Vagina (tissue), 2 donors: ENCODE measurements at places on chromosomes 5 and 9. TPM values are rescaled to one million over a fixed set of nuclear protein-coding genes. Genes with fewer than 3 reads are reported as not detected.

- no peaks in the 10 kb centered on the region for H3K27me3 ChIP-seq
- no peaks in the 10 kb centered on the region for H3K36me3 ChIP-seq
- no peak overlapping the region for H3K27ac ChIP-seq
- no peak for DNase-seq
These were observed 185.9 kb downstream of the ERCC6L2 start for GRCh38 chr9:96061293-96061987.

- DNase-seq, result no peak
- H3K27me3 ChIP-seq, result no peaks in the 10 kb centered on the region
- H3K27ac ChIP-seq, result peak overlapping the region; percentile 67
- peaks cover 45% of the 10 kb centered on the region for H3K4me1 ChIP-seq
- no peak overlapping the region for H3K4me3 ChIP-seq
- no peaks in the 10 kb centered on the region for H3K36me3 ChIP-seq
These were observed 65.3 kb downstream of the RGS3 start for GRCh38 chr9:113528811-113529210.

GRCh38 chr5:169650701-169651331 is 13.7 kb downstream of the DOCK2 start:
- DNase-seq, result no peak
- no peaks in the 10 kb centered on the region for H3K27me3 ChIP-seq
- no peak overlapping the region for H3K27ac ChIP-seq
- H3K4me1 ChIP-seq, result peaks cover 4% of the 10 kb centered on the region
- H3K36me3 ChIP-seq, result no peaks in the 10 kb centered on the region

GRCh38 chr5:57303985-57304384 is 130.1 kb downstream of the GPBP1 start:
- peak; percentile 64 for DNase-seq
- peaks cover 3% of the 10 kb centered on the region for H3K4me1 ChIP-seq
- H3K4me3 ChIP-seq, result no peak overlapping the region
- H3K27ac ChIP-seq, result no peak overlapping the region

GRCh38 chr9:21626493-21626892 is 144.4 kb upstream of the IFNE start:
- no peaks in the 10 kb centered on the region for H3K4me1 ChIP-seq
- no peak overlapping the region for H3K27ac ChIP-seq
- no peak overlapping the region for H3K4me3 ChIP-seq
- no peaks in the 10 kb centered on the region for H3K36me3 ChIP-seq
- H3K27me3 ChIP-seq, result no peaks in the 10 kb centered on the region

DNA sequence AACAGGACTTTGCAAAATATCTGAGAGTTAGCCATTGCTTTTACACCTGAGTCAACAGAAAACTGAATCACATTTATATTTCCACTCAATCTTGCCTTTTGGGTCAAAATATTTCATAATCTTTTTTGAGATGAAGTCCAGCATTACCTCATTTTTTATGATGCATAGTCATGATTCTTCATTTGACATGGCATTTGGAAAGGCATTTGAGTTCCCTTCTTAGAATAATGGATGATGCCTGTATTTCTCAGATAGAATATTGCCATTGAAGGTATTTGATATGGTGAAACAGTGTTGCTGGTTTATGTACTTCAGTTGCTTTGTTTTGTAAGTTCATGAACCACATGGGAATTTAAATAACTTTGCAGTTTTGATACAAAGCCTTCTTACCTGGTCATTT is 180.4 kb downstream of the PRR16 start:
- no peaks in the 10 kb centered on the region for H3K27me3 ChIP-seq
- no peak overlapping the region for H3K4me3 ChIP-seq
- H3K36me3 ChIP-seq, result no peaks in the 10 kb centered on the region
- H3K27ac ChIP-seq, result no peak overlapping the region

DNA sequence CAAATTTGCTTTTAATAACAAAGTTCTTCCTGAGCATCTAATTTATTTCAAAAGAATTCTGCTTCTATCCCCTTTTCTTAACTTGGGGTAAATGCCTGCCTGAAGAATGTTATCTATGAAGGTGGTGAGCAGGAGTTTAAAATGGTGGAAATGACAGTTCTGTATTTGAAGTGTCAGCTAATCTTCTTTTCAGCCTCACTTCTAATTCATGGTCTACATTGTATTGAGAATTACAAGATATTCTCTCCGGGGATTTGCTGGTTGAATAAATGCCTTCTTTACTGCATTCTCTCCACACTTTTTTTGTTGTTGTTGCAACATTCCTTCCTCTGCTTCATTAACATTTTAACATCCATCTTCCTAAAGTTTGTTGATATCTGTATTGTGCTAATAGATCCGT is 143.1 kb upstream of the GRIN3A start:
- no peak for DNase-seq
- H3K27me3 ChIP-seq, result no peaks in the 10 kb centered on the region
- no peak overlapping the region for H3K27ac ChIP-seq
- H3K4me1 ChIP-seq, result no peaks in the 10 kb centered on the region

DNA sequence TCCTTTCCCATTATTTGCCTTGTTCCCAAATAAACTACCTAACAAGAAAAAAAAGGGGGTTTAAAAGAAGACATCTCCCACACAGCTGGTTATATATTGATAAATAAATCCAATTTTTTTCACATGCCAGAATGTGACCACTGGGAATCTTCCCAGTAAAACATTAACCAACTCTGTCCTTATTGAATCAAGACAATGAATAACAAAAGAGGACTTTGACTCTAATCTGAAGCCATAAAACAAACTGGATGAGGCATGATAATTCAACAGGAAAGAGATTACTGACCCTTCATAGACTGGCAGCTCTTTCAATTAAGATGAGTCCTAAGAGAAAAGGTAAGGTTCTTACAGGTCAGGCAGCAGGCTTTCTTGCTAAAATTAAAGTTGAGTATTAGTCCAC is 165.8 kb upstream of the CDH6 start:
- no peaks in the 10 kb centered on the region for H3K27me3 ChIP-seq
- no peak overlapping the region for H3K27ac ChIP-seq
- no peak for DNase-seq
- H3K4me1 ChIP-seq, result no peaks in the 10 kb centered on the region
- H3K36me3 ChIP-seq, result no peaks in the 10 kb centered on the region

DNA sequence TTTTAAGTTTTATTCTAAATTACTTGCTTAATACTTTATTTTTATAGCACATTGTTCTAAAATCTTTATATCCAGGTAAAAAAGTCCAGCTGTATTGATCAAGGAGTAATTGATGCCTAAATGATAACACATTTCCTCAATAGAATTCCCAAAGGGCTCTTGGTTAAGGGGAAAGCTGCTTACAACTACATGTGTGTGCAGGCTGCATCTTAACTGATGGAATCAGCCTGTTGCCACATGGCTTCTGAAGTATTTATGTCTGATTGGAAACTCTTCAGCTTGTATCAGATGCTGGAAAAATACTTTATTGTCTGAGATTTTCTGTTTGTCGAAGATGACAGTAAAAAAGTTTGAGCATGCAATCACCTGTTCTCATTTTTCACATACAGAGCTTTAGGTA is 182.6 kb downstream of the FBXL7 start:
- H3K4me3 ChIP-seq, result no peak overlapping the region
- no peaks in the 10 kb centered on the region for H3K36me3 ChIP-seq
- no peak overlapping the region for H3K27ac ChIP-seq
- H3K4me1 ChIP-seq, result peaks cover 36% of the 10 kb centered on the region
- no peaks in the 10 kb centered on the region for H3K27me3 ChIP-seq
- DNase-seq, result no peak

DNA sequence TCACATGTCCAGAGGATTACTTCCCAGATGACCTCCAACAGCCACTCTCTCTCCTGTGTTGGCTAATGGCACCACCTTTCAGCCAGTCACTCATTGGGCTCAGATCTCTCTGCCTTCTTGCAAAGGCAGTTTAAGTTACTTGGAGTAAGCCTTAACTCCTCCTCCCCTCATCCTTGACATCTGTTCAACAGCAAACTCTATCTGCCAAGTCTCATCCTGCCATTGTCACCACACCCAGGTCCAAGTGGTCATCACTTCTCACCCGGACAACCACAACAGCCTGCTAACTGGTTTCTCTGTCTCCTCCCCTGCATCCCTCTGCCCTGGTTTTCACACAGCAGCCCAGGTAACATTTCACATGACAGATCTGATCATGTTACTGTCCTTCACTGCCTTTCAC is 58.5 kb downstream of the DCP2 start:
- H3K4me1 ChIP-seq, result peaks cover 5% of the 10 kb centered on the region
- H3K4me3 ChIP-seq, result no peak overlapping the region
- H3K27ac ChIP-seq, result no peak overlapping the region
- H3K27me3 ChIP-seq, result no peaks in the 10 kb centered on the region
- H3K36me3 ChIP-seq, result no peaks in the 10 kb centered on the region
- no peak for DNase-seq

- no peaks in the 10 kb centered on the region for H3K27me3 ChIP-seq
- no peaks in the 10 kb centered on the region for H3K36me3 ChIP-seq
- no peak overlapping the region for H3K4me3 ChIP-seq
- no peaks in the 10 kb centered on the region for H3K4me1 ChIP-seq
These were observed 392.7 kb downstream of the CDH9 start for GRCh38 chr5:26645659-26646058.

DNA sequence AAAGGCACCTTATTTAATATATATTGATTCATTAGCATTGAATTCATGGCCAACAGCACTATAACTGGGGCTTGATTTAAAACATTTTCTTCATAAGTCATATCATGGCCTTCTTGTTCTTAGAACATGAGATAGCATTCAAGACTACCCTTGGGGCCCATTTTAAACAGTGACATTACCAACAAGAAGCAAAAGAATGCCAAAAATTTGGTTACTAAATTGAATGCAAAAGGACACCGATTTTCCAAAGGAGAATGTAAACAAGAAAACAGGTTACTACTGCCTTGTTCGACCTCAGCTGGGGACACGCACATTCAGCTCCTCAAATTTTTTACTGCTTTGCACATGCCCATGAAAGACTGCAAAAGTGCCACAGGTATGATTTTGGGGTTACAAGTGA is 219.4 kb upstream of the TLE4 start:
- no peak overlapping the region for H3K27ac ChIP-seq
- H3K27me3 ChIP-seq, result no peaks in the 10 kb centered on the region
- H3K36me3 ChIP-seq, result no peaks in the 10 kb centered on the region

DNA sequence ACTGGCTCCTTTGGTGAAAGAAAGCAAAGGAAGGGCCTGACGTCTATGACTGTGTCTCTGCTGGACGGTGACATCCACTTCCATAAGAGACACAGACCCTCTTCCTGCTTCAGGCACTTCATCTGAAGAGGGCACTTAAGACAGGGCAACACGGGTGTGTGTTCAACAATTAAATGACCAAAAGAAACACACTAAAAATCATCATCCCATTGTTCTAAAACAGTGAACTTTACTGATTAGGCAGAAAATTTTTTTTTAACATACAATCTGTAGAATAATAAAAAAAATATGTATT is 58.5 kb downstream of the GOLM1 start:
- H3K27ac ChIP-seq, result no peak overlapping the region
- no peak for DNase-seq
- H3K4me1 ChIP-seq, result no peaks in the 10 kb centered on the region
- no peak overlapping the region for H3K4me3 ChIP-seq
- no peaks in the 10 kb centered on the region for H3K36me3 ChIP-seq

DNA sequence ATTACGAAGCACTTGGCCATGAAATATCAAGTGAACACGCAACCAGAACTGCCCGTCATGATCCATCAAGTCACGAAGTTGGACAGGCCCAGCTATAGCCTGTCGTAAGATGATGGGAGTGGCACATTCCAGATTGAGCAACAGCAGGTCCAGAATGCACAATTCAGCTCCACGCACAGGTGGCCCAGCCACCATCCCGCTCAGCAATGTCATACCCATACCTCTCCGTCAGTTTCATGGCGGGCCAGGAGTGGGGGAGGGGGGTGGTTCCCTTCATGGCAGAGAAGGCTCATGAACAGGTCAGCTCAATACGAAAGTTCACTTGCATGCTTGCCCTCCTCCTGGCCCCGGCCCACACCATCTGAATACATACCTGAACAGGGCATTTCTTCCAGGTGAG is 34.9 kb downstream of the SMIM23 start:
- H3K36me3 ChIP-seq, result no peaks in the 10 kb centered on the region
- no peaks in the 10 kb centered on the region for H3K4me1 ChIP-seq
- no peak overlapping the region for H3K4me3 ChIP-seq
- no peak overlapping the region for H3K27ac ChIP-seq
- no peak for DNase-seq

- H3K4me3 ChIP-seq, result no peak overlapping the region
- no peak overlapping the region for H3K27ac ChIP-seq
- no peaks in the 10 kb centered on the region for H3K36me3 ChIP-seq
- DNase-seq, result no peak
- H3K27me3 ChIP-seq, result no peaks in the 10 kb centered on the region
- no peaks in the 10 kb centered on the region for H3K4me1 ChIP-seq
These were observed 144.4 kb downstream of the SLC12A2 start for GRCh38 chr5:128228008-128228407.

DNA sequence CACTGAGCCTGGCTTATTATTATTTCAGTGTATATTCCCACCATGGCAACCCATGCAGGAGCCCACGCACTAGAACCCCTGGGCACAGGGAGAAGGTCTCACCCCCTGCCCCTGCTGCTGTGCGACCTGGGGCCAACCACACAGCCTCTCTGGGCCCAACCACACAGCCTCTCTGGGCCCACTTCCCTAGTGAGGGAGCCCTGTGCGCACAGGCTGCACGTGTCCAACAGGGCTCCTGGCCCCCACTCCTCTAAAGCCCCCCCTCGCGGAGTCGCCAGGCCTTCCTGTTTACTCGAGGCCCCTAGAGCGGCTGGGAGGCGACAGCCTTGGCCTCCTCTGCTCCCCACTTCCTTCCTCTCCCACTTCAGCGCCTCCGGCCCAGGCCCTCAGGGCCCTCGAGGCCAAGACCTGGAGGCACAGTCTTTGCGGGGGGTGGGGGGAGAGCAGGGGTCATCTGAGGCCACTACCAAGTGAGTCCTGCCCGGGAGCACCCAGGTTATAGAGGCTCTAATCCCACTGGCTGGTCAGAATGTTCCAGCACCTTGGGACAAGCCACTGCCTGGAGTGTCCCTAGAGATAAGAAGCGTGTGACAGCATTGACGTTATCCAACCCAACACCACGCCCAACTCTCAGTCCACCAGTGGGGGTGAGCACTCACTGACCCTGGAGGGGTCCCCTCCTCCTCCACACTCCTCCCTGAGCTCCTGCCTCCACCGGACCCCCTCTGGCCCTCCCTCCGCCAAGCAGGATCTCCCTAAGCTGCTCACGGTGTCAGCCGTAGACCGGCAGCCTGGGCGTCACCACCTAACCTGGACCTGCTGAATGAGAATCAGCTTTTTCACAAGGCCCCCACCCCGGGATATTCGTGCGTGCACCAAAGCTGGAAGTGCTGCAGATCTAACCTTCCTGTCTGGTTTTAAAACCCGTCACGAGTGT is 7.9 kb upstream of the ENG start:
- no peak overlapping the region for H3K4me3 ChIP-seq
- no peak for DNase-seq
- peaks cover under 1% of the 10 kb centered on the region for H3K36me3 ChIP-seq
- peak overlapping the region; percentile 57 for H3K27ac ChIP-seq

The ARPC5L gene
- 28.5 TPM for total RNA-seq

The GFI1B gene
- not detected for total RNA-seq

The TAF11L5 gene
- total RNA-seq, result not detected

The PCDHGB1 gene
- total RNA-seq, result 3.9 TPM

The CDH6 gene
- 5.2 TPM for total RNA-seq

The CDKN2A gene
- total RNA-seq, result 25.8 TPM

The FOXD4 gene
- total RNA-seq, result not detected

The TXNDC8 gene
- total RNA-seq, result not detected

The PCDH12 gene
- total RNA-seq, result 3.2 TPM

The PCDHA1 gene
- not detected for total RNA-seq

The AHRR gene
- total RNA-seq, result 11.3 TPM
